Stimulated activated naive CD8-positive, alpha-beta T cell treated with anti-CD3 and anti-CD28 coated beads, Interleukin-15, Interleukin-2, amounts not matched to agents 100 U/mL and 50 U/mL, for 24 hours (primary cell): ENCODE measurements at places on chromosomes 4 and X.

GRCh38 chr4:75671802-75672421 is 1.3 kb downstream of the G3BP2 start:
- DNase-seq, result no peak

DNA sequence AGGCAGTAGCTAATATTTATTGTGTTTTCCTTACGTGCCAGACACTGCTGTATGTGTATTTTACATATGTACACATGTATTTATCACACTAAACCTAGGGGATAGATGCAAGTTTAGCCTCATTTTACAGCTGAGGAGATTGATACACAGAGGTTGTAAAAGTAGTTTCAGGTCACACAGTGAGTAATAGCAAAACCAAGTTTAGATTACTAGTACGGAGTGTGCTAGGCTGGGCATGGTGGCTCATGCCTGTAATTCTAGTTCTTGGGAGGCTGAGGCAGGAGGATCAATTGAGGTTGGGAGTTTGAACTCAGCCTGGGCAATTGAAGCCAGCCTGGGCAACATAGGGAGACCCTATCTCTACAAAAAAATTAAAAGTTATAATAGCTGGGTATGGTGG is 701.1 kb upstream of the ATOH1 start:
- DNase-seq, result no peak

GRCh38 chr4:187603093-187604025 is 392.2 kb upstream of the ZFP42 start:
- no peak for DNase-seq

DNA sequence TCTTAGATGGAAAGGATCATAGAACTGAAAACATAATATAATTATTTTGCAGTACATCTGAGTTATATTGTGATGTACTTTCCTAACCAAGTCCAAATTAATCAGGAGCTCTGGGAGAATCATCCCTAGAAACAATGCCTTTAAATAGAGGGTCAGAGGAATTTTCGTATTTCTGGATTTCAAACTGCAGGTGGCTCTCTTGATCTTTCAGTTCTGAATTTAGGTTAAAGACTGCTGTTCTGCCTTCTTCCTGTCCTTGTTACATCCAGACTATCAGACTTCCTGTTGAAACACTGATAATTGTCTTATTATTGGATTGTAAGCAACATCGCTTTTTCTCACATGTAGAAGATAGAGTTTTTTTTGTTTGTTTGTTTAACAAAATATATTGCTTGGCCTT is 142.7 kb downstream of the RPA4 start:
- DNase-seq, result no peak

- DNase-seq, result no peak
Measured at GRCh38 chrX:143642426-143642825, 6.5 kb upstream of the SLITRK4 start.

- peak; percentile 90 for DNase-seq
Measured at GRCh38 chr4:9691238-9692065, 90.0 kb upstream of the DRD5 start.

DNA sequence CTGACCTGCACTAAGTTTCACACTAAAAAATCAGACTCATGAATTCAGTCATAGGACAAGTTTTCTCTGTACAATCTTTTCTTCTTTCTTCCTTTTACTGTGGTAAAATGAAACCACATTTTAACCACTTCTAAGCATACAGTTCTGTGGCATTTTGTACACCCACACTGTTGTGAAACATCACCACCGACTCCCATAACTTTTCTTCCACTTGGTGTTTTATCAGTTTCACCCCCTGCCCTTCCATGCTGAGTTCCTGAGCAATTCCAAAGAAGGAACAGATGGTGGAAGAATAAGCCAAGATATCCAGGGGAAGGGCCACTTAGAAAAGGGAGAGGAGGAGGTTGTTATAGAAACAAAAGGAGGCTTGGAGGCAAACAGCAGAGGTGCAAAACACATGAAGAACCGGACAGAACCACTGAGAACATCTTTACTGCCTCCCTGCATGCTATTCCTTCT is 22.6 kb downstream of the SLC25A4 start:
- DNase-seq, result no peak

- no peak for DNase-seq
Measured at GRCh38 chr4:75371915-75372314, 142.3 kb downstream of the RCHY1 start.

DNA sequence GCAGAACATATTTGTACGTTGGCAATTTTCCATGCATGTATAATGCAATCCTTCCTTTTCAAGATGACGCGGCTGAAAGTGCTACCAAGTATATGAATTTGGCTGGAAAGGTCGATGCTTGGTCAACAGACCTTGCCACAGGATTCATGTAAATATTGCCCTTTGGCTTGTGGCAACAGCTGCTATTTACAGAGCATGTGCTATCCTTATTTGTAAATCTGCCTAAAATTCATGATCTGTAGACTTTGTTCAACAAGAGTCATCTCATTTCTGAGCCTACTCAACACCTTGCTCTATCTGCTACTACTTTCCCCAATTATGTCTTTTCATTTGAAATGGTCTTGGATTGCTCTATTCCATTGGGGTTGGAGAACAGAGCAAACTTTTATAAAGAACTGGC is 1.9 kb upstream of the SMARCA1 start:
- DNase-seq, result no peak

DNA sequence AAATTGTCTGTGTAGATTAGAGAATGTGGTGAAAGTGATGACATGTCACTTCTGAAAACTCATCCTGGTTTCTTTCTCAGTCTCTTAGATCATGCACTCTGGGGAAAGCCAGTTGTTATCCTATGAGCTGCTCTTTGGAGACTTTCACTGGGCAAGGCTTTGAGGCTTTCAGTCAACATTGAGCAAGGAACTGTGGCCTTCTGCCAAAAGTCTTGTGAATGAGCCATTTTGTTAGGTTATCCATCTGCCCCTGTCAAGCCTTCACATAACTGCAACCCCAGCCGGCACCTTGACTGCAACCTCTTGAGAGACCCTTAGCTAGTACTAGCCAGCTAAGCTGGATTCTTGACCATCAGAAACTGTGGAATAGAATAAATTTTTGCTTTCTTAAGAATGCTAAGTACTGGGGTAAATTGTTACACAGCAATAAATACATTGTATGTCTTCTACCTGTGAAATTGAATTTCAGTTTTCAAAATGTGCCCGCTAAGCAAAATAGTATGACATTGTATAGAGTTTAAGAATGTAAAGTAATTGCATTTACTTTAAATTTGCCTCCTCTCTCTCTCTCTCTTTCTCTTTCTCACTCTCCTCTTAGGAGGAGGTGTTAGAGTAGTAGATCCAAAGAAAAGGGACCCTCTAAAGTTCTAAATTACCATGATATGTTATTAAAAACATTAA is 1273.0 kb downstream of the RAPGEF2 start:
- DNase-seq, result no peak

GRCh38 chrX:154505734-154506133 is 10.3 kb downstream of the FAM3A start:
- DNase-seq, result no peak

- DNase-seq, result no peak
Measured at GRCh38 chr4:122992057-122992456, 69.7 kb upstream of the NUDT6 start.

GRCh38 chr4:151031831-151032605 is 16.9 kb upstream of the LRBA start:
- peak; percentile 20 for DNase-seq

- DNase-seq, result no peak
Measured at GRCh38 chr4:15161439-15161838, 159.2 kb downstream of the CPEB2 start.

DNA sequence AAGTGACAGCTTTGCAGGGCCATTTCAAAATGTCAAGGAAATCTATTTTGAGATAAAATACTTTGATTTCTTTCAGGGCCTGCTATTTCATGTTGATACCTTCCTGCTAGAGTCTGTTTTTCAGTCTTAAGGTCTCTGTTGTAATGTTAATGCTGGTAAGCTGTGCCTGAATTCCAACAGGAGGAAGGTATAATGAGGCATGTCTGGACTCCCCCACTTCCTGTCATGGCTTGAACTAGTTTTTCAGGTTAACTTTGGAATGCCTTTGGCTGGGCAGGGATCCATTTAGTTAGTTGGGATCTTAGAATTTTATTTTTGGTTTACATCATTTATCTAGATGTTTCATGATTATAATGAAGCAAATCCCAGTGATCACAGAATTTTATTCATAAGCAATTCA is 279.0 kb downstream of the CFAP47 start:
- DNase-seq, result no peak

- no peak for DNase-seq
Measured at GRCh38 chrX:85882601-85883000, 164.8 kb downstream of the CHM start.

- DNase-seq, result no peak
Measured at GRCh38 chr4:115883231-115883630, 769.8 kb upstream of the NDST4 start.

GRCh38 chr4:24143741-24144140 is 253.9 kb upstream of the PPARGC1A start:
- DNase-seq, result no peak

GRCh38 chr4:108114503-108114902 is 54.2 kb downstream of the LEF1 start:
- DNase-seq, result no peak

- no peak for DNase-seq
Measured at GRCh38 chrX:103791228-103791627, 14.6 kb downstream of the PLP1 start.

DNA sequence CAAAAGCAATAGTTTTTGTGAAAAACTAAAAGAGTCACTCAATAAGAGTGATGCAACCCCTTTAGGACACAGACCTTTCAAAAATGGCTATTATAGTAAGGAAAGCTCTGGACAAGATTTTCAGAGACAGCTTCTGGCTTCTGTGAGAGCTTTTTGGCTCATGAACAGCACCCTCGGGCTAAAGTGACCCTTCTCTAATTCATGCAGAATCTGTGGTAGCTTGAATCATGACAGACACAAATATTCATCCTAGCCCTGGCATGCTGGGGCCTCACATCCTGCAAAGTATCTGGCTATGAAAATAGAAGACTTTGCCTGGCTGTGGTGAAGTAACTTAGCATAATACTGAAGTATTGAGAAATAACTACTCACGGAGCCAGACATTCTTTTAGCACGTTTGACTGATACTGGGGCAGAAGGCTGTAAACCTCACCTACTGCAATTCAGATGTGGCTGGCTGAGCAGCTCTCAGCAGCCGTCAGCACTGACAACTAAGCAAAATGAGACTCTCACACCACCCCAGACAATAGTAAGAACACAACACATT is 327.3 kb downstream of the MAPK10 start:
- DNase-seq, result no peak

GRCh38 chrX:69154051-69154450 is 11.2 kb downstream of the PJA1 start:
- DNase-seq, result no peak

GRCh38 chrX:10120828-10121227 is 35.9 kb upstream of the CLCN4 start:
- no peak for DNase-seq

DNA sequence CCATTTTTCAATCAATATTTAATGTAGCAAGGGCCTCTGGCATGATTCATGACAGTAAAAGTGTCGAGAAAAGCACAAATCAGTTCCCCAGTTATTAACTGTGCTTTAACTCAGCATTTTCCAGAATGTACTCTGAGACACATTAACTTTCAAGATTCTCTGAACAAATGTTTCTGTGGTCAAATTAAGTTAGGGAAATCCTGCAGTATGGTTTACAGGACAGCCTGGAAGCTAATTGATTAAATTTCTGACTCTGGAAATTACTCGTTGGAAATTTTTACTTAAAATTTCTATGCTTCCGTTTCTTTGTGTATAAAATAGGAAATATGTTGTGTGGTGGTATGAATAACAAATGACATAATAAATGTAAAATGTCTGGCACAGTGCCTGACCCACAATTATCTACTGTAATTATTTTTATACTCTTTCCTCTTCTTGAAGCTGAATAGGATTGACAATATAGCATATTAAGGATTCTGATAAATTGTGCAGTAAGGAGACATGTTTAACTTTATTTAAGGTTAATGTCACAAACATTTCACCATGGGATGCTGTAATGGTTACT is 33.7 kb downstream of the STK32B start:
- DNase-seq, result no peak

- DNase-seq, result no peak
Measured at GRCh38 chr4:35836596-35836995, 407.7 kb downstream of the ARAP2 start.

DNA sequence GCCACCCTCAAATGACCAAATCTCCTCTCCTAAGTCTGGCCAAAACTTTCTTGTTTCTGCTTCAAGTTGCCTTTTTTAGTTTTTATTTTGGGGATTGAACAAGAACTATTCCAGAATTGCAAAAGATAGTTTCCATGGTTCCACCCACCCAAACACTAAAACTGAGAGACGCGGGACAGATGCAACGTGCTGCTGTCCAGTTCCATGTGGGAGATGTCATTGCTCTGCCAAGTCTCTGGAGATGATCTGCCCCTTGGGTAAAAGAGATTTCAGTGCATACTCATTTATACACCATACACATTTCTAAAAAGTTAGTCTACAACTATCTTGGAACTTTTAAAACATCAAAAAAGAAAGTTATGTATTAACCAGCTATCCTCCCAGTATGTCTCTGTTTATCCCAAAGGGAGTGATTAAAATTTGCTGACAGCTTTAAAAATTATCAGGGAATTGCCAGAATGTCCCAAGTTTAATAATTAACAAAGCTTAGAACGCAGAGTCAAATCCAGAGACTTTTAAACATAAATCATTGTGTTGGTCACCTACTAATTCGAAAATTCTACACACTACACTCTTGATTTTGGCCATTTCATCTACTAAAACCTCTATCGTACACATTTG is 3.2 kb downstream of the MAOB start:
- DNase-seq, result no peak

- no peak for DNase-seq
Measured at GRCh38 chrX:21155916-21156315, 218.3 kb upstream of the CNKSR2 start.

GRCh38 chrX:118536687-118537461 is 41.3 kb downstream of the DOCK11 start:
- DNase-seq, result peak; percentile 27

GRCh38 chr4:36285784-36286480 is 4.5 kb downstream of the DTHD1 start:
- DNase-seq, result peak; percentile 36

DNA sequence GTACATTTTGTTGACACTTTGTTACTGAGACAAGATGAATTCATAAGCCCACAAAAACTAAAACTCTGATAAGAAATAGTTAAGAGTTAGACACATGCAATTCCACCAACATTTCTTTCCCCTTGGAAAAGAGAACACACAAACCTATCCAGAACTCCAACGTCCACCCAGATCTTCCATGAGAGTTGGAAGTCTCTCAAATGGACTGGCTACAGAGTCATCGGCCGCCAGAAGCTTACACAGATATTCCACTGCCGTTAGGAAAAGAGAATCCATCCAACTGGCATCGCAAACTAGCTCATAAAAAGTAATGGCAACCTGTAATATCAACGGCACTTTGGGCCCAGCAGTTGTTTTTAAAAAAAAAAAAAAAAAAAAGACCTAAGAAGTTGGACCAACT is 114.7 kb downstream of the PRKX start:
- DNase-seq, result no peak

GRCh38 chrX:39152106-39152649 is 350.9 kb downstream of the MID1IP1 start:
- peak; percentile 49 for DNase-seq

GRCh38 chr4:107740950-107741701 is 21.1 kb upstream of the PAPSS1 start:
- no peak for DNase-seq
